Daoy (cell line): ENCODE measurements at places on chromosomes 6 and 20. TPM values are rescaled to one million over a fixed set of nuclear protein-coding genes. Genes with fewer than 3 reads are reported as not detected.

Gene ZNF318
- 6.7 and 7.8 TPM in 2 replicates for total RNA-seq

DNA sequence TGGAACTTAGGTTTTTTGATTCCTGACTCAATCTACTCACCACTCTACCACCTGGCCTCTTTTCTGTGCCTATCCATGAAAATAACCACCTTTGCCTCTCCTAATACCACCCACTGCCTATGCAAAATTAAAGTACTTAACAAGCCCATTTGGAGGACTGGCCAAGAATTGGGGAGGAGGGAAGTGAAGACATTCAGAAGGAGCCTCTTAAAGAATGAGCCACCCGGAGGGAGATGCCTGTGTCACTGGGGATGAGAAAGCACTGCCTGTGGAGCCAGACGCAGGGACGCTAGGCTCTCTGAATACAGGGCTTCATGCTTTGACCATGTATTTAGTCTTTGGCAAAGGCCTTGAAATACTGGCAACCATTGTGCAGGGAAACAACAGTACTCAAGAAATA lies 40.0 kb upstream of the MRPS10 start:
- DNase-seq, result no peak

GRCh38 chr6:14172562-14172961 lies 55.0 kb downstream of the CD83 start:
- DNase-seq, result no peak

GRCh38 chr6:71258078-71258866 lies 30.3 kb upstream of the OGFRL1 start:
- no peak for DNase-seq

Gene SMIM29
- 53.3 and 58.3 TPM in 2 replicates for total RNA-seq

Gene FLRT3
- 0.23 and 0.74 TPM in 2 replicates for total RNA-seq

DNA sequence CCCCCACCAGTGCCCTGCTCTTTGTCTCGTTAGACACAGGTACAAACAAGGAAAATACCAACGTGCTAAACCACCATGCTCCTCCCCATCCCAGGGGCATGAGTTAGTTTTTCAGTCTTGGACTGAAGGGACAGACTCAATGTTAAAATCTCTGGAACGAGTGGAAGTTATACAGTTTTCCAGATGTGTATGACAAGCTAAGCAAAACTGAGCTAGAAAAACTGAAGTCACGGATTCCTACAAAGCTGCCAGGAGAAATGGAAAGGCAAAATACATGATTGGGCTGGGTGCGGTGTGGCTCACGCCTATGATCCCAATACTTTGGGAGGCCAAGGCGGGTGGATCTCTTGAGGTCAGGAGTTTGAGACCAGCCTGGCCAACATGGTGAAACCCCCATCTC lies 34.3 kb upstream of the QKI start:
- DNase-seq, result no peak

- DNase-seq, result no peak
These were observed 13.4 kb downstream of the NAPB start for GRCh38 chr20:23407781-23408464.

Gene DEFB125
- total RNA-seq, result not detected in 2 replicates

Gene UCKL1
- 3.1 and 6.3 TPM in 2 replicates for total RNA-seq

DNA sequence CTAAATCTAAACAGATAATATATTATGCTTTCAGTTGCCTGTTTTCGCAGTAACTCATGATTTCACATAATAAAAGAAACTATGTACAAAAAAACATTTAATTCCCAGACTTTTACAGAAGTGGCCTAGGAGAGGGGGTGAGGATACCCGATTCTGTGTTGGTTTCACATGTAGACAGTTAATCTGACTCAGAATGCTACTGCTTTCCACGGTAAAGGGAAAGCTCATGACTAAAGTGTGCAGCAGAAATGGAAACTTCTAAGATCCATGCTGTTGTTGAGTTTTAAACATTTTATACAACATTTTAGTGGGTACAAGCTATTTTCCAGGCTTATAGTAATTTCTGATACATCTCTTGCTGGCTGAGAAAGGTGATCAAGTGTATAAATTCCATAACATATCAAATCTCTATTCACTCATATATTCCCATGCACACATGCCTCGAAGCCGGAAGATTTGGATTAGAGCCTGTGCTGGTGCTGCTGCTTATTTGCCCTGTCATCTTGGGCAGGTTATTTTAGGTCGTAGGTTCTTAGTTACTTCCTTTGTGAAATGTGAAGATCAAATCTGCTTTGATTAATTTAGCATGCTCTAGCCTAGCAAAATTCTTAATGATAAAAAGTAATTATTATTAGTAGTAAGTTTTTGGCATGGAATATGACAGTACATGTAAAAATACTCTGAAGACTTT lies 896.7 kb upstream of the MAP3K7 start:
- DNase-seq, result no peak

GRCh38 chr20:11445891-11446290 lies 471.8 kb upstream of the BTBD3 start:
- DNase-seq, result no peak

GRCh38 chr20:61360940-61361339 lies 108.9 kb downstream of the CDH4 start:
- no peak for DNase-seq

Gene GRM1
- total RNA-seq, result not detected in 2 replicates

DNA sequence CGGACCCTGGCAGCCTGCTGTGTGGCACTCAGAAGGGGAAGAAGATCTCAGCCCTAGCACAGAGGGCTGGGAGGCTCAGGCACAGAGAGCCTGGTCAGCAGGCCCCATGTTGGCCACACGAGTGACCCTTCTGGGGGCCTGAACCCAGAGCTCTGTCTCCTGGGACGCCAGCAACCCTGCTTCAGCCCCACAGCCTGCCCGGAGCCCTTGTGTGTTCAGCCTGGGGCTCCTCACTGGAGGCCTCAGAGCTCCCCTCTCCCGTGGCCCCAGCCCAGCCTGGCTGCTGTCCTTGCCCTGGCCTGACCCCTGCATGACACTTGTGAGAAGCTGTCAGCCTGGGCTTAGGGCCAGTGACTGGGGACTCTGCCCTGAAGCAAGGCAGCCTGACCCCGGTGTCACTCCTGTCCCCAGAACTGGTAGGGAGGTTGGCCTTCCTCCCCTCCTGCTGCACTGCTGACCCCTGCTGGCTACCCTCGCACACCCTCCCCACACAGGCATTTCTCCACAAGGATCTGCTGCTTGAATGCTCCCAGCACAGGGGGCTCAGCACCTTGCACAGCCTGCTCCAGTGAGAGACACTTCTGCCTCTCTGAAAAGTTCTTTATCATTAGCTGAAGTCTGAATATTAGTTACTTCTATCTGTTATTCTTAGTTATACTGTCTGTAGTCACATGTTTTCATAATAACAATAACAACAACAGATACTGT lies 15.4 kb upstream of the IP6K3 start:
- DNase-seq, result peak; percentile 65

GRCh38 chr6:53794137-53794719 lies 577 bp upstream of the LRRC1 start:
- DNase-seq, result peak; percentile 77

GRCh38 chr20:54208548-54209176 lies 775 bp downstream of the PFDN4 start:
- DNase-seq, result peak; percentile 32

DNA sequence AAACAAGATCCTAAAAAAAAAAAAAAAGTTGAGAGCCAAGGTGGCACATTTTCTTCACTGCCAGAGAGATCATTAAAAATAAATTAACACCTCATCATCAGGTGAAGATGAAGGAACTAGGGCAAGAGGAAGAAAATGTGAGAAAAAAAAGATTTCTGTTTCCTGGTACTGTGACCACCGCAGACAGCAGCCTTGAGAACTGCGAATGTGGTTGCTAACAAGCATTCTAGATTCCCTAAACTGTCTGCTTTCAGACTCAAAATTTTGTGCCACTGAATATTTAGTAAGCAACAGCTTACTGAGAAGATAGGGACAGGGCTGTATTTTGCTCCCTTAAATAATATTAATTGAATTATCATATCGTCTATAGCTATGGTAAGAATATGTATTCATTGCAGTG lies 24.1 kb upstream of the MBOAT1 start:
- no peak for DNase-seq

DNA sequence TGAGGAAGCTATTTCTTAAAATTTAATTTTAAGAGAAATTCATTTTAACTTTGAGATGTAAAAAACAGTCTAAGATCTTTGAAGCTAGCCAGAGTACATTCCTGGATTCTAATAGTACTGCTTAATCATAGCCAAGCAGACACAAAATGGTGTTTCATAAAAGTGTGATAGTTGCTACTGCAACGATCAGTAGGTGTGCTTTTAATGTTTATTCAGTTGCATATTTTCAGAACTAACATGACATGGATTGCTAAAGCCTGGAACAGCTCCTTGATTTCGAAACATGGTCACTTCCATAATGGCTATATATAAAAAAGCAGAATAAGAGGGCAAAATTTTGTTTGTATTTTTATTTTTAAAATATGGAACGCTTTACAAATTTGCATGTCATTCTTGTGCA lies 35.5 kb downstream of the SESN1 start:
- DNase-seq, result no peak

DNA sequence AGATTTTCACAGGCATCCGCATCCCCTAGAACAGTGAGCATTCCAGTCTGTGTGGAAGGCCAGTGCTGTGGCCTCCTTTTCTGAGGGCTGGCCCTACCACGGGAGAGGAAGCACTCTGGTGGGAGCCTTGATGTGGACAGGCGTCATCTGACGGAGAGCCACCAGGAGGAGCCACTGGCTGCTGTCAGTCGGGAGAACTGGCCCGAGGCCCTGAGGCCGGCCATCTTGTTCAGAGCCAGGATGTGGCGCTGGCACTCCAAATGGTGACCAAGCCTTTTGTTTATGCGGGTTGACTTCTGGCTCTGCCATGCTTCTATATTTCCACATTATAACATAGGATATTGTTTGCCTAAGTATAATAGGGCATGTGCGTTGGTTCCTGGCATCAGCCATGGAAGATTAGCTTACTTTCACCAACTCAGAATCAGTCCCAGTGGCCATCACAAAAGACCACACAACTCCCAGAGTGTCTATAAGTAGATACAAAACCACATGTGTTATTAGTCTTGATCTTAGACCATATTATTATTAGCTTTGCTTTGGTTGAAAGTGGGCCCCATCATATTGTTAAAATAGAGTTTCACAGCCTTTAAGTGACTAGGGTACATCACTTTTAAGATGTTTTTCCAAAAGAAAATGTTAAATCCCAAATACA lies 273.9 kb upstream of the TAB2 start:
- peak; percentile 58 for DNase-seq

DNA sequence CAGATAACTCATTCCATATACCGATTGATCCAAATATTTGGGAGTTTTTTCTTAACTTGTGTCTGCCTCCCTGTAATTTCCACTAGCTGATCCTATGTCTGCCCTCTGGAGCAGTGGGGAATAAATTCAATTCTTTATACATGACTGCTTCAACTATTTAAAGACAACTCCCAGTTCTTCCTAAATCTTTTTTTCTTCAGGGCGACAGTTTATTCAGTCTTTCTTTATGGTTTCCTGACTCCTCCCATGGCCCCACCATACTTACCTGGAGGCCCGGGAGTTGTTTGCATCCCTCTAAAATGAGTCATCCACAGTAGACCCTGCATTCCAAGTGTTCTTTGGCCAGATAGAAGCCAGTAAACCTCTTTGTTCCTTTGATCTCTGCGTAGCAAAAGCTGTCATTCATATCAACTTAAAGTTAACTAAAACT lies 73.6 kb downstream of the LCA5 start:
- no peak for DNase-seq

GRCh38 chr6:56019973-56020372 lies 144.6 kb upstream of the BMP5 start:
- DNase-seq, result no peak

Gene PTK6
- not detected in 2 replicates for total RNA-seq

- peak; percentile 60 for DNase-seq
These were observed 76.7 kb downstream of the TFAP2A start for GRCh38 chr6:10338151-10338550.

Gene ANKRD60
- not detected in 2 replicates for total RNA-seq

- no peak for DNase-seq
These were observed 60.9 kb downstream of the MCHR2 start for GRCh38 chr6:99933129-99933528.

- no peak for DNase-seq
These were observed 18.0 kb upstream of the ABT1 start for GRCh38 chr6:26578741-26579140.

GRCh38 chr6:16345449-16346330 lies 107.3 kb downstream of the GMPR start:
- peak; percentile 82 for DNase-seq

- peak; percentile 28 for DNase-seq
These were observed 25.0 kb upstream of the RNF144B start for GRCh38 chr6:18362058-18362561.

GRCh38 chr20:47825011-47825762 lies 39.9 kb upstream of the SULF2 start:
- no peak for DNase-seq

DNA sequence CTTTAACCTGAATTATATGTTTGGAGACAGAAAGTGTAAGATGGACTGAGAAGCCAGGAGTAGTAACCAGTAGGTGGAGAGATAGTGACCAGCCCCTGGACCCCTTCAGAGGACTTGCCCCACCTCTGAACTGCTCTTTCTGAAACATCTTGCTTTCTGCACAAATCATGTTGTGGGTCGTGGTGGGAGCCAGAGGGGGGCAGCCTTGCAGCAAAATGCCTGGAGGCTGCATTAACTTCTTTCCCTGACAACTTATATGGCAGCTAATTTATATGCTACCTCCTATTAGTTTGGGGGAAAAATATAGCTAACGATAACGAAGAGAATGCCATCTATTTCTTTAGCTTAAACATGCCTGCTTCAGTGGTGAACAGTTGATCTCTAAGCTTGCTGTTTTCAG lies 859.8 kb downstream of the MAFB start:
- peak; percentile 28 for DNase-seq

- no peak for DNase-seq
These were observed 43.1 kb upstream of the RNF182 start for GRCh38 chr6:13881621-13882165.

- peak; percentile 56 for DNase-seq
These were observed 782 bp downstream of the MAP3K5 start for GRCh38 chr6:136791296-136792094.

DNA sequence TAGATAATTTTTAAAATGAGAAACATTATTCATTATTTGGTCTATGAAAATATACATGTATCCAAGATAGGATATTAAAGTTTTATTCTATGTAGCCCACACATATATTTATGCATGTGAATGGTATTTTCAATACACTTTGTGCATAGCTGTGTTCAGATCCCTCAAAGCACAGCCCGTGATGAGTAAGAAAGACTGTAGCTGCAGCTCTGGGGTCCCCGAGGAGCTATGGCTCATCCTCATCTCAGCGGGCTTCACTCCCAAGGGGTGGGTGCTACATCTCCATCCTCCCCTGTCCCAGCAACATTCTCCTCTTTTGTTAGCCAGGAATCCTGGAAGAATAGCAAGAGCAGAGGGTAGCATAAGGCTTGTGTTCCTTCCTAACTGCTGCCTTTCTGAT lies 130.8 kb downstream of the SAMD5 start:
- no peak for DNase-seq

- peak; percentile 52 for DNase-seq
These were observed 13.7 kb upstream of the ZNF318 start for GRCh38 chr6:43383021-43383667.

GRCh38 chr6:119077391-119077642 lies 1.1 kb downstream of the FAM184A start:
- no peak for DNase-seq

Gene DLK2
- total RNA-seq, result 1.4 and 2.4 TPM in 2 replicates
